ENCODE measurements at places on chromosomes 4 and X.
A peak's percentile ranks its signal among the peaks of the same experiment; 100 is the strongest.

DNA sequence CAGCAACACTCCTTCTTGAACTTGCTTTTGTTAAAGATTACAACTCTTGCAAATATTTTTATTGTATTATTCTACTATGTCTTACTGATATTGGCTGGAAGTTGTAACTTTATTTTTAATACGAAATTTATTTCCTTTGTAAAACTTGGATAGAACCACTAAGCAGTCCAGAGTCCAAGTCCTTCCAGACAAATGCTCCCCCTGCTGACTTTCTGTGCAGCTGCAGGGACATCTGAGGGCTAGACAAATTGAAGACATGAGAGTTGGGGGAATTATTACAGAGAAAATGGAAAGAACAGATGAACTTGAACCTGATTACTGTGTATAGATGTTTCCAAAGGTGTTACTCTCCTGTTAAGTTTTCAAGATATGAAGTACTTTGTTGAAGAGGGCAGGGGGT, 238.8 kb downstream of the GRIA3 start:
- peak; percentile 62 for DNase-seq

DNA sequence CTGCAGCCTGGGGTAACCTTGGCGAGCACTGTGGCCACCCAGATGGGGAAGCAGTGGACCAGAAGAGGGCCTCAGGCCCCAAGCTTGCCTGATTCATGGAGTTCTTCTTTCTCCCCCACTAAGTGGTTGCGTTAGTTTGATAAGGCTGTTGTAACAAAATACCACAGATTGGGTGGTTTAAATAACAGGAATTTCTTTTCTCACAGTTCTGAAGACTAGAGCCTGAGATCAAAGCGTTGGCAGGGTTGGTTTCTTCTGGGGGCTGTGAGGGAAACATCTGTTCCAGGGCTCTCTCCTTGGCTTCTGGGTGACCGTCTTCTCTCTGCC, 105.7 kb upstream of the GATB start:
- DNase-seq, result peak; percentile 43

DNA sequence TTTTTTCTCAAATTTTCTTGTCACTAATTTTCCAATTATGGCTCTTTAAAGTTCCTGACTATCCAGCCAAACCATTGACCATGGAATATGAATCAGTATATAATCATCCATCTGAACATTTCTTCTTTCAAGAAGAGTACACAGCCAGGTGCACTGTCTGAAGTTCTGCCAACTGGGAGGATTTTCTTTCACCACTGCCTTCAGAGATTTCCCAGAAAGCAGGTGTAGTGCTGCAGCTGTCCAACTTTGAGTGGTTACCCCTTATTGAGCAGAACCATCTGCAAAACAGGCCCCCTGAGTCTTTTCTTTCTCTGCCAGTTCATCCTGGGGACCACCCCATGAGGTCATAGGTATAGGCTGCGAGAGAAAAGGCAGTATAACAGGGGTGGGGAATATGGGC, 1213.2 kb downstream of the RAPGEF2 start:
- no peak for DNase-seq

GRCh38 chrX:103783971-103784370, 7.3 kb downstream of the PLP1 start:
- DNase-seq, result no peak

DNA sequence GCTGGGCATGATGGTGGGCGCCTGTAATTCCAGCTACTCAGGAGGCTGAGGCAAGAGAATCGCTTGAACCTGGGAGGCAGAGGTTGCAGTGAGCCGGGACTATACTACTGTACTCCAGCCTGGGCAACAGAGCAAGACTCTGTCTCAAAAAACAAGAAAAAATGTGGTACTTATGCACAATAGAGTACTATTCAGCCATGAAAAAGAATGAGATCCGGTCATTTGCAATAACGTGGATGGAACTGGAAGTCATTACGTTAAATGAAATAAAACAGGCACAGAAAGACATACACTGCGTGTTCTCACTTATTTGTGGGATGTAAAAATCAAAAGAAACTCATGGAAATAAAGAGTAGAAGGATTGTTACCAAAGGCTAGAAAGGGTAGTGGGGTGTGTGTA, 12.1 kb downstream of the RPGR start:
- no peak for DNase-seq

DNA sequence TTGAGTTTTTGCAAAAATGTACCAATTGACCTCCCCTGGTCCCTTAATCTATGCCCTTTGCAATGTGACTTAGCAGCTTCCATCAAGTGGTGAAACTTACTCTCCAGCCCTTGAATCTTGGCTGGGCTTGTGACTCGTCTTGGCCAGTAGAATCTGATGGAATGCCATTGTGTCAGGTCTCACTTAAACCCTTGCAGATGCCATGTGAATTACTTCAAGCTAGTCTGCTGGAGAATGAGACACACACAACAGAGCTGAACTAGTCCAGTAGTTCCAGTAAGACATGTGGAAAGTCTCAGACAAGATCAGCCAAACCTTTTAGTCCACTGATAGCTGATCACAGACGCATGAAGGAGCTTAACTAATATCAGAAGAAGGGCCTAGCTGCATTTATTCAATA, 567.8 kb upstream of the CPEB2 start:
- no peak for DNase-seq

DNA sequence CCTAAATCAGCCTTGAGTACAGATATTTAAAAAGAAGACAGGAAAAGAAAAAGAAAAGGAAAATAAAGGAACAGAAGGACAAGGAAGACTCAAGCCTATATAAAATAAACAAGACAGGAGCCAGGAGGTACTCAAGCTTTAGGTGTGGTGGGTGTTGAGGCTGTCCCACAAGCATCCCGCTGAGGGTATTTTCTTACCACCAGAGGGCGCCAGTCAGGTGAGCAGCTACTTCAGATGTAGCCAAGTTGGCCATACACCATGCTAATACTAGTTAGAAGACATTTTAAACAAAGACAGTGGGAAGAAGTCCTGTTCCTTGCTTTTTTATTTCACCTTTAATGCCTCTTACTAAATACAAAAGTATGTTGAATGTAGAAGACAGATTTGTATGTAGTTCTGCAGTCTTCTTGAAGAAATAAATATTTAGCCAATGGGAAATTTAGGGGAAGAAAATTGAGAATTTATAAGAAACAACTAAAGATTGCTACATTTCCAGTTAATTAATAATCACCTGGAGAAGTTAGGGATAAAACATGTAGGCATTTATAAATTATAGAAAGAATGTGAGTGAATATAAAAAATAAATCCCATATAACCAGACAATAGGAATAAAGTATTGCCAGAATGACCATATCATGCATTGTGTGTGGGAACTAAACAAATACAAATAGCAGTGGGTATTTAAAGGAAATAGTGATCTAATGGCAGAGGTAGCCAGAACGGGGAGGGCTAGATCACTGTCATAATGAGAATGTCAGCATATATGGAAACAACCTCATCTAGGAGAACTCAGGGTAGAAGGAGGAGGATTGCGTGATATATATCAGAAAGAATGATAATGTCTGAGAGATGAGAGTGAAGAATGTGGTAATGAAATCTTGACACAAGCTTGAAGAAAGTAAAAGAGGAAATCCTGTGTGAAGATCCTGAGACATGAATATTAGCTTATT, 71.0 kb downstream of the MTHFD2L start:
- DNase-seq, result peak; percentile 79

- no peak for DNase-seq
Observed at GRCh38 chr4:2290974-2291704, 29.2 kb upstream of the MXD4 start.

DNA sequence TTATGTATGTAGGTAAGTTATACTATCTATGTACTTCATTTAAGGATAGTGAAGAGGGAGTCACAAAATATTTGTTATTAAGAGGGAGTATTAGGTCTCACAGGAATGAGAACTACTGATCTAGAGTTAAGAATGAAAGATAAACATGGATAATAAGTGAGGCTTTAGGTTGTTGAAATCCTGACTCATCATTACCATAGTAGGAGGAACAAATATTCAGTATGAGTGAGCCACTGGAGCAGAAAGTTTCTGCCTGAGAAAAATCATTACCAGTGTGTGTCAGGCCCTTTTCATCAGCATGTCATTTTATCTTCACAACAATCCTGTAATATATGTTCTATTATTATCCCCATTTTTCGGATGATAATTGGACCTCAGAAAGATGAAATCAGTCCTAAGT, 27.2 kb upstream of the IGSF1 start:
- no peak for DNase-seq

- no peak for DNase-seq
Observed at GRCh38 chr4:89894649-89895550, at the start of gene MMRN1. TSS of gene MMRN1 (plus strand) at chr4:89894854. CDS start at chr4:89894972, 118 bp downstream.

- no peak for DNase-seq
Observed at GRCh38 chrX:150211988-150212387, 151.1 kb upstream of the MAMLD1 start.

DNA sequence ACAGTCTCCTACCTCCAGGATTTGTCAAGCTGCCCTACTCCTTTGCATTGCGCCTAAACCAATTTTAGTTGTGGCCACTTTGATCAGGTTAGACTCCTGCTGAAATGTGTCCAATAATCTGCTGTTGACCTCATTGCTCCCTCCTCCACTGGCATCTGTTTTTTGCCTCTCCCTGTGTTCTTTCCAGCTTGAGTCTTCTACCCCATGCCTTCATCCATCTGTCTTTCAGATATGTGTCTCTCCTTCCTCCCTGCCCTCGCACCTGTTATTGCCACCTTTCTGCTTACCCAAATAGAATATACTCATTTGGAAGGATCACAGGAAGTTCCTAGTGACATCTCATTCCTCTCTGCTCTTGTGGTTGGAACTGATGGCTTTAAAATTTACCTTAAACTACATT, 366.6 kb upstream of the CLNK start:
- no peak for DNase-seq

- no peak for DNase-seq
Observed at GRCh38 chr4:80462621-80463091, 127.1 kb downstream of the CFAP299 start.

DNA sequence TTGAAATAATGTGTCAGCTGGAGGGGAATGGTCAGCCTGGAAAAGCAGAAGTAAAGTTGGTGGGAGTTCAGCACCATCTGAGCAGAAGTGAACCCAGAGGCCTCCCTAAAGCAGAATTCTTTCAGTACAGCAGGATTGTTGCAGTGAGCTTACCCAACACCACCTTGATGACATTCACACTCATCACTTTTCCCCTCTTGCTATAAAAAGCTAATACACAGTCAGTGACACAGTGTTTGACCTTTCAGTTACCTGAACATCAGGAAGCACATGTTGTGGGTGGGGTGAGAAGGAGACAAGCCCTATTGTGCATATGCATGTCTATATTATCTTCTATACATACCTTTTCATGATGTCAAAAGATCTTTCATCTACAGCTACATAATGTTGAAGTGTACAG, 624.7 kb upstream of the ZFP42 start:
- DNase-seq, result no peak

DNA sequence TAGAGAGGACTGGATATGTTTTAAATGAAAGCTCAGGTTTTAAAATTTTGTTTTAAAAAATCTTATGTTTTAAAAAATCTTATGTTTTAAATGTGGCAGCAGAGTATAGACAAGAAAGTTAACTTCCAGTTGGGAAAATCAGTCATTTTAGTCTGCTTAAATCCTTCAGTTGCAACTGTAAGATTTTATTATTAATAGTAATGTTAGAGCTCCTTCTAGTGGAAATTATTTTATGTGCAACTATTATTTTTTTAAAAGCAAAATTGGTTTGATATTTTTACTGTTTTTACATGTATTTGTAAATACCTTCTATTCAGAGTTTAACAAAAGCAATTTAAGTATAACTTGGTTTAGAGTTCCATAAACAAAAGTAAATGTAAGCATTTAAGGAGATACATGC, 8.5 kb upstream of the NUDT6 start:
- DNase-seq, result peak; percentile 16

DNA sequence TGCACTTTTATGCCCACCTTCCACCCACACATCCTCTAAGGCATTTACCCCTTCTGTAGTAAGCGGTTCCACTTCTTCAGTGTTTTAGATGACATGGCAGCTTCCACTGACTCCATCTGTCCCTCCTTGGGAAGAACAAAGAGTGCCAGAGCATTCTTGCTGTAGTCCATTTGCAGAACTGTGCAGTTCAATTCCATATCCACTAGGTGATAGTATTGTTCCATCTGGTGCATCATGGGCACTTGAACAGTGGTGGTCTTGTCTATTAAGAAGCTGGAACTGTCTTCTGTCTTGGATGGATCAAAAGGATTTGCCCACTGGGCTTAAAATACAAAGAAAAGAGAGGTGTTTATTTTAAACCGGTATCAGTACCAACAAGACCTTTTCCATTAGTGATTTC, 3.5 kb downstream of the SERPINA7 start:
- no peak for DNase-seq

- DNase-seq, result no peak
Observed at GRCh38 chr4:150784939-150785338, 203.0 kb downstream of the MAB21L2 start.

DNA sequence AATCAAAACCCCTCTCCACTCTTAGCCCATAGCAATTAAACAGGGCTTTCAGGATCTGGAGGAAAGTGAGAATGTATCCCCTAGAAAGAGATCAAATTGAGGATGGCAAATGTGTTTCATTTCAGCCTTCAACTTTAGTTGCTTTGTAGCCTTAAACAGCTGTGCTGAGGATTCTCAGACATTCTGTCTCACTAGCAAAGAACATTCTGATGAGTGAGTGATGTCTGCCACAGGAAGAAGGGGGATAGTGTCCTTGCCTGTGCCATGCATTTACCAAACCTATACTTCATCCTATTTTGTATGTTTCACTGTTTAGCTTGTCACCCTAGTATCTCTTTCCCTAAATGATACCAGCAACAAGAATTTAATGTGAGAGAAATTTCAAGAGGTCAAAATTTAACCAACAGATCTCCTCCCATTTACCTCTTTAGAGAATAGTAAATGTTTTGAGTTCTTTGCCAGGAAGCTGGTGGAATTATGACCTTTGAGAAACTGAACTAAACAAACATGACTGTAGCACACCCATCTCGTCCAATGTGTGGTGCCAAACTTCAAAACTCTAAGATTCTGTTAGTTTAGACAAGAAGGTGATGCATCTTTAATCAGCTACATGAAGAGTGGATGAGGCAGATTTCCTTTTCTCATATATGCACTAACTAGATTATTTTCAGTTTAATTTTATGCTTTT, 165.6 kb downstream of the PALLD start:
- no peak for DNase-seq

DNA sequence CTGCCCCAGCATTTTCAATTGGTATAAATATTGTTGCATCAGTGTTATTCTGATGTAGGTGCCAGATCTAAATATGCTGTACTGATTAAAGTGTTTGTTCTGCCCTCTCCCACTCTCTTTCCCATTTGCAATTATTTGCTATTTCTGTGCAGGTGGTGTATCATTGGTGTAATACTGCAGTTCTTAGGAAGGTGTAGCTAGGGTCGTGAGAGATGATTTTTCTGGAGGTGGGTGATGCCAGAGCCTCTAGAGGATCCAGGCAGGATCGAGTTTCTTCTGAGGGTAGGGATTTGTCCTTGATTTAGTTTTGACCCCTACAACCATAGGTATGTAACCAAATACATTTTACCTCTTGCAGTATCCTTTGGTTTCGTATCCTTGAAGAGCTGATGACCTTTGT, 1.9 kb downstream of the SMAD1 start:
- peak; percentile 26 for DNase-seq

DNA sequence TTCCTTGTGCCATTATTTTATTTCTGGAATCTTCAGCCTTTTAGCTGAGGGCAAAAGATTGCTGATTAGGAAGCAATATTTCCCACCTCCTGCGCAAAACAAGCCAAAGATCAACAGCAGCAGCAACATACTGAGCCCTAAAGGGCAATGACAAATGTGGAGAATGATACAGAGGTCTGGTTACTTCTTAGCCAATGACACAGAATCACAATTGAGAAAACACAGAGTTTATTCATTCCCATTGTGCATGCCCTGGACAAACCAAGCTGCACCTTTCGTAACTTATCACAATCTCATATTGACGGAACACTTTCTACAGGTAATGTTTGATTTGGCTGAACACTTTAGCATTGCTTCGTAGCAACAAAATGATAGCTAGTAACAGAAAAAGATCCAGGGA, 13.4 kb downstream of the F9 start:
- no peak for DNase-seq
